ENCODE measurements at places on chromosomes 2 and 18.
A peak's percentile ranks its signal among the peaks of the same experiment; 100 is the strongest.

DNA sequence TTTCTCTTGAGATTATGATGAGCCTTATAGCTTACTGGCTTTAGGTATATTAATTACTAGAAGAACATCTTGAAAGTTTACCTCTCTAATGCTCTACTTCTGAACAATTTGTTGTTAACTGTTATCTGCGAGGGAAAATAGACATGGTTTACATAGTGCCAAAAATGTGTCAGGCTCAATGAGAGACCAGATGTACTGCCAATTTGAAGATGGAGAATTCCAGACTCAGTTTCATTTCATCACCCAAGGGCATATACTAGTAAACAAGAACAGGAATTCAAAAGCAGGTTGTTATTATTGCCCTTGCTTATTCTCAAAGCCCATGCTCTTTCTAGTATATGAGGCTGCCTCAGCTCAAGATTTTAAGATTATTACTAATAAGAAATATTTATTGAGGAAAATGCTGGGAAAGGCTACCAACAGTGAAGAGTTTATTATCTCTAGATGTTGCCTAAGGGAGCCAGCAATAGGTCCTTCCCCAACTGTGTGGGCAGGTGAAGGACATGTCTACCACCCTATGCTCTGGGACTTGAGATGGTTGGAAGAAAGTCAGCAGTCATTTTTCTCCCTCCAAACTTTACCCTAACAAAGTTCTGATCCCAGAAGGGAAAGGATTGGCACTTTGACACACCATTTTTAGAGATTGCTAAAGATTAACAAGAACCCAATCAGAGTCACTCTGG, 792.7 kb downstream of the METTL4 start:
- no peak for DNase-seq

DNA sequence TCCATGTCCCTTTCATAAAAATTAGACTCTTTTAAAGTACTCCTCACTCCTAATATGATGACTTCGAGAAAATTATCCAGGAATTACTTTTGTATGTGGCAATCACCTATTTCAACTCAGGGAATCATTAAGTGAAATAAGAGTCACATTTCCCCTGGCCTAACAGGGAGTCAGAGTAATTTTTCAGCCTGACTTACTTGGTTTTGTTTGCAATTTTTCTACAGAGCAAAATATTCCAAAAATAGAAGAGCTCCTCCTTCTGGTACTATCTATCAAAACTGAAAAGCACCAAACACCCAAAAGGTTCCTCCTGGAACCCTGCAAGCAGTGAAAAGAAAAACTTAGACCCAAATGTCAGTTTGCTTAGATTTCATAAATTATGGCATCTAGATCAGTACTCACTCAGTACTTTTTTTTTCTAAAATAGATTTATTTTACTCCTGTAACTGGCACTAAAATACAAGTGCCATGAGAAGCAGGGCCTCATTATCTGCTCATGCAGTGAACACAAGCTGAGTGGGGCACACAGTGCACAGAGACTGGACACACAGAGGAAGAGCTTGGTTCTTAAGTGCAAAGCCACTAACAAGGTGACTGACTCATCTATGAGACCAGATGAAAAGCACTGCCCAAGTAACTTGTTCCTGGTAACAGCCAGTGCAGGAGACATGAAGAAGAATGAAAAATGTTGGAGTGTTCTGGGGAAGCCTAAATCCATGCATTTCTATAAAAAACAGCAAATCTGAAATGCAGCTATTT, 28.7 kb downstream of the ACAA2 start:
- no peak for DNase-seq

- DNase-seq, result peak; percentile 30
These were observed 49.9 kb downstream of the DGKD start for GRCh38 chr2:233404222-233404621.

GRCh38 chr2:39696101-39696553, 30.4 kb downstream of the TMEM178A start:
- DNase-seq, result no peak

DNA sequence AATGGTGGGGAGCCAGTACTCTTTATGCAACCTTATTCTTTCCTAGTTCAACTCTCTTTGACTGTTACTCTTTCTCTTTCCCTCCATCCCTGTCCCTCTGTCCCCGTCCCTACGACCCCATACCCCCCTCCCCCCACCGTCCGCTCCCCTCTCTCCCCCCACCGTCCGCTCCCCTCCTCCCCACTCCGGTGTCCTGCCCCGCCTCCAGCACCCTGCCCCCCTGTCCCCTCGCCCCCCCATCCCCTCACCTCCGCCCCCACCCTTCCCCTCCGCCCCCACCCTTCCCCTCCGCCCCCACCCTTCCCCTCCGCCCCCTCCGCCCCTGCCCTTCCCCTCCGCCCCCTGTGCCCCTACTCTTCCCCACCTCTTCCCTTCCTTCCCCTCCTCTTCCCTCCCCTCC, 128.4 kb downstream of the LPIN1 start:
- DNase-seq, result no peak

DNA sequence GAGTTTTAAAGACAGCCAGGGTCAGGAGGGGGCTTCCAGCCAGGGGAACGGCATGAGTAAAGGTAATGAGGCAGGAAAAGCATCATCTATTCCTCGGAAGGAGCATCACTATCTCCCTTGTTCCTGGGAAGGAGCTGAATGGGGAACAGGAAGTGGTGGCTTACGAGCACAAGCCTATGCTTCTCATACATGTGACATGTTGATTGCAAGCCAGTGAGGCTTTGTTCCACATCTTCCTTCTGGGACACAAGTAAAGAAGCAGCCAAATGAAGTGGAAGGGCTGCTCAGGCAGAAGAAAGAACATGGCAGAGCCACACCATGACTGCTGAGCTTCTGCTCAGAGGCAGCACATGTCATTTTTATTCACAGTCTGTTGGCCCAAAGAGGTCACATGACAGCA, 15.1 kb upstream of the LMAN1 start:
- DNase-seq, result no peak

GRCh38 chr18:56062931-56063330, 474.9 kb upstream of the TCF4 start:
- DNase-seq, result no peak

GRCh38 chr18:25282282-25282681, 69.7 kb downstream of the ZNF521 start:
- no peak for DNase-seq

GRCh38 chr2:218261423-218262236, 815 bp downstream of the GPBAR1 start:
- DNase-seq, result no peak

DNA sequence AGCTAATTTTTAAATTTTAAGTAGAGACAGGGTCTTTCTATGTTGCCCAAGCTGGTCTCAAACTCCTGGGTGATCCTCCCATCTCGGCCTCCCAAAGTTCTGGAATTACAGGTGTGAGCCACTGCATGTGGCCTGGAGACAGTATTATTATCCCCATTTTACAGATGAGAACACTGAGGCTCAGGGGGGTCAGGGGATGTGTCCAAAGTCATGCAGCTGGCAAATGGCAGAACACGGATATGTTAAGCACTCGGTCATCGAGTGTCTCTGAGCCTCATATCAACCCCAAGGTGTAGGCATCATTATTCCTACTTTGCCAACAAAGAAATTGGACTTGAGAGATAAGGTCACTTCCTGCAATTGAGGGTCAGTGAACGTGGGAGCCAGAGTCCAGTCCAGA, 12.6 kb downstream of the KCNK3 start:
- no peak for DNase-seq

GRCh38 chr2:225056330-225057073, 14.2 kb upstream of the DOCK10 start:
- no peak for DNase-seq

DNA sequence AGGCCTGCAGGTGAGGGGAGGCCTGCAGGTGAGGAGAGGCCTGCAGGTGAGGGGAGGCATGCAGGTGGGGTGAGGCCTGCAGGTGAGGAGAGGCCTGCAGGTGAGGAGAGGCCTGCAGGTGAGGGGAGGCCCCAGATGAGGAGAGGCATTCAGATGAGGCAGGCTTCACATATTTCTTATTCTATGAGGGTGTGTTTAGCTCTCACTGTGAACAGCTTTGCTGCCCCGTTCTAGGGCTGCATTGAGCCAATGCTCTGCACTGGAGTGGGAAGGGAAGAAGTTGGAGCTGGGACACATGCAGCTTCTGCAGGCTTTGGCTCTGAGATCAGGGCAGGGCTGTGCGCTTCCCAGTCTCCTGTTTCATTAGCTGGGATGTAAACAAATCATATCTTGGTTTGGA, 19.5 kb downstream of the TPO start:
- no peak for DNase-seq

GRCh38 chr18:56306797-56307196, 331.6 kb downstream of the TXNL1 start:
- DNase-seq, result no peak

DNA sequence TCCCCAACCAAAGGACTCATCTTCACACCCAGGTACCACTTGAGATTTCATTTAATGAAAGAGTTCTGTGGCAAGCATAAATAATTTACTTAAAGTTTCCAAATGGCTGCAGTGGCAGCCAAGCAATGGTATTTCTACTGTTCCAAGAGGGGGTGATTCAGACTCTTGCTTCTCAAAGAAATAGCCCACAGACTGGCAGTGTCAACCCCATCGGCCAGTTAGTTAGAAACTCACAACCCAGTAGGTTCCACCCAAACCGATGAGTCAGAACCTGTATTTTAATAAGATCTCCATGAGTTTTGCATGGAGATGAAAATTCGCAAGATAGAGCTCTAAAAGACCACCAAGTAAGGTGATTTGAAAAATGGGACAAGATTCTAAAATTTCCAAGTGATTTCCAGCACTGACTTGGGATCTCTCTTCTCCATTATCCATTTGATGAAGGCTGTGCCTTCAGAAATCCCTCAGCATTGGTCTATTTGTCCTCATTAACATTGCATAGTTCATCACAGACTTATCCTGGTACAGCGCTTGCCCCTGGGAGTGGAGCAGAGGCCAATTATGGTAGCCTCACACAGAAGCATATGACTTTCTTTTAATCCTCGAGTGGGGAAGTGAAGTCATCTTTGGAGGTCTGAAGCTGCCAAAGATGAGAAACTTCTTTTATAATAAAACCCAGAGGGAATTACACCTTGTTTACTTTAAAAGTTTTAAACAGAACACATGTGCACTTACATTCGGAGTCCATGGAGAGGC, 361.4 kb upstream of the ID2 start:
- DNase-seq, result no peak

DNA sequence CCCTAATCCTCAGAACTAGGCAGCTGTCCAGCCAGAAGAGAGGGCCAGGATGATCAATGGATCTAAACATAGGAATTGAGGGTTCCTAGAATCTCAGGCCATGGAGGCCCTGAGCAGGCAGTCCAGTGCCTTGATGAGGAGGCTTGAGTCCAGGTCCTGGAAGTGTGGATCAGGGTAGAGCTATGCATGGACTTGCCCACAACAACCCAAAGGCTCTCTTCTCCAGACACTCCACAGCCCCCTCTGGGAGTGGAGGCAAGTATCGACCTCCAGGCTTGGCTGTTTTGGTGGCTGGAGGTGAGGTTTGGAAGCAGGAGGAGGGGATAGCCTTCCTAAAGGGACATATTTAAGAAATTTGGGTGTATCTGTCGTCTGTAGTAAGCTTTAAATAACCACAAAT, 45.7 kb downstream of the NAPG start:
- DNase-seq, result no peak

GRCh38 chr18:35634323-35634722, 52.8 kb downstream of the GALNT1 start:
- DNase-seq, result no peak

DNA sequence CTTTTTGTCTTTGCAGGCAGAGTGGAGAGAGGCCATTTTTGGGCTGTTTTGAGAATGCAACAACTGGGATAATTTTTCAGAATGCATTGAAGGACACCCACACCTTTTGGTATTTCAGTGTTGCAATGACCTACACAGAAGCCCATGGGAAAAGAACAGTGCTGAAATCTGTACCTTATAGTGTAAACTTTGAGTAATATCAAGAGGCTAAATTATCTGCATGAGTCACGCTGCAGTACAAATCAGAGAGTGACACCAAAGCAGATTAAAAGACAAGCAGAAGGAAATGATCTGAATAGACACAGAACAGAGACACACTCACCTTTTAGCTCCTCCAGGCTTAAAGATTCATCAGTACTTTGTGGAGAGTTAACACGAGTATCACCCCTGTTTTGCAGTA, 265.3 kb downstream of the PAX3 start:
- DNase-seq, result no peak

DNA sequence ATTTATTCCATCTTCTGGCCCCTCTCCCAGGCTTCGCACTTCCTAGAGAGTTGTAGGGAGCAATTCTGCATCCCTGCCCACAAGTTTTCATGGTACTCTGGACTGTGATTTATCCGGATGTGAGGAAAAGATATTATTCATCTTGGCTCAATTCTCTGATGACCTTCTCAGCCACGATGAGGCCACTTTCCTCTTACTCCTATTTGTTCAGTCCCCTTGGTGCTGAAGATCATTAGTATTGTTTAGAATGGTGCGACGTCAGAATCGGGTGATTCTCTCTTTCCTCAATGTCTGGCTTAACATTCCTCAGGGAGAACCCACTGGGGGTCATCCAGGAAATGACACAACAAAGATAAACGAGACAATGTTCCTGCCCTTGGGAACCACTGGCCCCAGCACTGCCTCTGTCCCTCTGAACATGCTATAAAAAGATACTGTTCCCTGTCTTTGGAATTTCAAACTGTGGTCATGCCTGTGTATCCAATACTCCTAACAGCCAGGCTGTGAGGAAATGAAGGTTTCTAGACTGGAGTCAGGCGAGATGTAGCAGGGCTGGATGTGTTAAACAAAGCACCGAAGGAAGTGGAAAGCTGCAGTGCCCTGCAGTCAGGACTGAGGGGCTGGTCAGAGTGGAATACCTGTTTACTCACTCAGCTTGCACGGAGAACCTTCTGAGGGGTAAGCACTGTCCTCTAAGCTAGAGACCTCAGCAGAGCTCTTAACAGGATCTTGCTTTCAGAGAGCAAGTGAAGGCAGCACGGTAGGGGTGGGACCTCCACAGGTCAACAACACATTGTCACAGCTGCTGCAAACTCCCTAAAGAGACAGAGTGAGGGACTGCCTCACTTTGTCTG, 12.9 kb upstream of the GLI2 start:
- no peak for DNase-seq

DNA sequence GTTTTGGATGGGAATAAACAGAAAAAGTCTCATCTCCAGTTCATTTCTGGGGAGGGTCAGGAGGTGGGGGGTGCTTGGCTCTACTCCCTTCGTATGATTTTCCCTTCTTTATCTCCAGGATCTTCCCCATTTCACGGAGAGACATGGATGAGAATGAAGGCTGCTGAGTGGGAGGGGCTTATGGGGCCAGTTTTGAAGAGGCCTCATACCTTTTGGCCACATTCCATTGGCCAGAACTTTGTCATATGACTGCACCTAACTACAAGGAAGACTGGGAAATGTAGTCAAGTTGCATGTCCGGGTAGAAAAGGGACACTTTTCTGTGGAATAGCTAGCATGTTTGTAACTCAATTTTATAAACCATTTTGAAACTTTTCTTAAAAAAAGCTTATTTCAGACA, 117.6 kb downstream of the NEDD4L start:
- DNase-seq, result no peak

GRCh38 chr2:17625446-17625845, 85.0 kb downstream of the VSNL1 start:
- no peak for DNase-seq

Data from activated CD4-positive, CD25-positive, alpha-beta regulatory T cell treated with anti-CD3 and anti-CD28 coated beads, Interleukin-2, amount 50 U/mL, for 16 hours (primary cell).